ENCODE measurements at places on chromosomes 3 and 15. TPM values are rescaled to one million over a fixed set of nuclear protein-coding genes. Genes with fewer than 3 reads are reported as not detected.

Gene ADAMTSL3
- 0.05 TPM for total RNA-seq

Gene DNAJC13
- total RNA-seq, result 49.8 TPM

Gene DAZL
- total RNA-seq, result not detected

Gene SEMA3B
- 0.96 TPM for total RNA-seq

Gene SLC38A3
- 0.42 TPM for total RNA-seq

Gene ITIH1
- total RNA-seq, result not detected

Gene UBE3A
- total RNA-seq, result 52.8 TPM

Gene SERPINI2
- not detected for total RNA-seq

Gene NRROS
- total RNA-seq, result 6.2 TPM

Gene IL5RA
- not detected for total RNA-seq

Gene PLOD2
- total RNA-seq, result 37.7 TPM

Gene RAD18
- 26.6 TPM for total RNA-seq

Gene GOLGA6D
- total RNA-seq, result not detected

Gene GOLGA8H
- 0.29 TPM for total RNA-seq

Gene GNAT1
- total RNA-seq, result not detected

All from SK-MEL-5 (cell line).